ENCODE measurements at places on chromosomes 3 and 15.

DNA sequence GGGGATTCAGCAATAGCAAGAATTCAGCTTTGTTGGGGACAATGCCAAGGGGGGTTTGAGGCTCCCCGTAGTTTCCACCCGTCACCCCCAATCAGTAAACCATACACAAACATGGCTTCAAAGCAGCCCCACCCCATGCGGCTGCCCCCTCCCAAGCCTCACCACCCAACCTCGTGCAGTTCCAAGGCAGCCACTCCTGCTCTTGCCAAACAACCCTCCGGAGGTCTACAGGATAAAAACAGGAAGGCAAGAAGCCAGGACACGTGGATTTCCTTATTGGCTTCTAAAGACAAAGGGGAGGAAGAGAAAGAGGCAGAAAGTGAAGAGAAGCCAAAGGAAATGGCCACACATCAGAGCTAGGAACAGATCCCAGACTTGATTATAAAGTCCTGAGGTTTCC, 121.1 kb downstream of the SHQ1 start:
- no peak for DNase-seq

DNA sequence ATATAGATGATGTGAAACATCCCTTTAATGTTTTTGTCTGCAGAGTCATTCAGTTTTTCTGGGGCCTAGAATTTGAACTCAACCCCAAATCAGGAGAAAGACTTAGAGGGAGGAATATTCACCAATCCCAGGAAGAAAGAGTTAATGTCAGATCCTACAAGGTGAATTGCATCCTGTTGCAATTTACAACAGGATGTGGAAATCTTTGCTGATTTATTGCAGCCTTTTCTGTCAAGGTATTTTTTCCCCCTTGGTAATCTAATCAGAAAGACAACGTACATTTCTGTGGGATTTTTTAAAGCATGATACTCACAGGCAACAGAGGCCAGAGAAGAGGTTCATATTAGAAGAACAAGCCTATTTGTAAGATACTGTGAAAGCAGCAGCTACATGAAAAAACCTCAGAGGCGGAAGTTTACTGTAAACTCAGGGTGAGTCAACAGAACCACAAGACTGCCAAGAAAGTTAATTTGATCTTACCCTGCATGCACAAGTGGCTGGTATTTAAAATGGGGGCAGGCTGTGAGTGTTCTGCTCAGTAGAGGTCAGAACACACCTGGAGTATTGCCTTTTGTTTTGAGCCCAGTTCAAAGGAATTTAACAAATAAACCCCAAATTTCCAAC, 531.9 kb downstream of the AGBL1 start:
- DNase-seq: no peak

DNA sequence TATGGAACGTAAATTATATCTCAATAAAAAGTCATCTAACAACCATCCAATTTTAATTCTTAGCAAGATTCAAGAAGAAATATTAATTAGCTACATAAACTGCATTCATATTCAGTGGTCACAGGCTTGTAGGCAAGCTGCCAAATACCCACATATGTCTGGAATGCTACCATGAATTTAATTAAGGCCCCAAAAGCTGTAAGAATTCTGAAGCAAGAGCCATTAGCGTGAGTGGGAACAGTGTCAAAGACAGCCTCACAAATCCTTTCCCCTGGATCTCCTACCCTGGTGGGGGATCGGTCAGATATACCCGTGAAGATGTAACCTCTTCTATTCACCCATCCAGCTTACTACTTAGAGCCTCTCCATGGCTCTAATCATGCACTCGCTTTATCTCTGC, 40.0 kb downstream of the ATG7 start:
- no peak for DNase-seq

GRCh38 chr3:140375002-140375401, 302.9 kb upstream of the TRIM42 start:
- DNase-seq: no peak

- DNase-seq: no peak
These were observed 417.8 kb upstream of the TPM1 start for GRCh38 chr15:62624547-62625378.

DNA sequence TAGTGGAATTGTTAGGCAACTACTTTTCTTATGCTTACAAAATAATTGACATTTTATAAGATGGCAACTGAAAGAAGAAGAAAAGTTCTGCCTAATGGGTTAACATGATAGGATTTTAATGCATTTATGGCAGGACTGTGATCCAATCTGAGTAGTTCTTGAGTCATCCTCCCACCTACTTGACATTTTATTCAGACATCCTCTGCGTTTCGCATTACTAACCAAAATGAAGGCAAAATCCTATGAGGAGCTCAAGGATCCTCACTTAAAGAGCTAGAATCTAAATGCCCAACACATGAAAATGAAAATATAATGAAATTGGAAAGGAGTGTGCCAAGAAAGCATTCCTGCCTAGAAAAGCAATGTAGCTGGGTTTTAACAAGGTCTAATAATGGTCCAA, 581.1 kb upstream of the SEMA6D start:
- no peak for DNase-seq

GRCh38 chr15:57079446-57079845, 161.0 kb downstream of the TCF12 start:
- DNase-seq: no peak

- no peak for DNase-seq
These were observed 2.5 kb downstream of the OSBPL10 start for GRCh38 chr3:31978553-31978952.

DNA sequence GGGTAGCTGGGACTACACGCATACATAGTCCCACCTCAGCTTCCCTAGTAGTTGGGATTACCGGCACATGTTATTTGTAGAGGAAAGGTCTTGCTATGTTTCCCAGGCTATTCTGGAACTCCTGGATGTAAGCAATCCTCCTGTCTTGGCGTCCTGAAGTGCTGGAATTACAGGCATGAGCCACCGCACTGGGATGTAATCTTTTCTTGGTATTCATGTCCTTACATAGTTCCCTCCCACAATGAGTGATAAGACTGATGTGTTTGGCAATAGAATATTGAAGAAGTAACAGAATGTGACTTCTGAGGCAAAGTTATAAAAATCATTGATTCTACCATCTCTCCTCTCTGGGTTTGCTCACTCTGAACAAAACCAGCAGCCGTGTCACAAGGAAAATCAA, 22.7 kb upstream of the ALCAM start:
- no peak for DNase-seq

DNA sequence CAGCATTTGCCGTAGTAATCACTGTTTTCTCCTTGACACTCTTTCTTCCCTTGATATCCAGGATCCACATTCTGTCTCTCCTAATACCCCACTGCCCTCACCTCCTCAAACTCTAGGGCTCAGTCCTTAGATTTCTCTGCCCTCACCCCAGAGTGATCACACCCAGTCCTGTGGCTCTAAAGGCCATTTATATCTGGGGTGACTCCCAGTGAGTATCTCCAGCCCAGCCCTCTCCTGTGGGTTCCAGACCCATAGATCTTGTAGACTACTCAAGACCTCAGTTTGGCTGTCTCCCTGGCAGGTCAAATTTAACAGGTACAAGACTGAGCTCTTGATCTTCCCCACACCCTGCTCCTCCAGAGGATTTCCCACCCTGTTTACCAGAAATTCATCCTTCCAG, 1.3 kb downstream of the GRK7 start:
- DNase-seq: no peak

DNA sequence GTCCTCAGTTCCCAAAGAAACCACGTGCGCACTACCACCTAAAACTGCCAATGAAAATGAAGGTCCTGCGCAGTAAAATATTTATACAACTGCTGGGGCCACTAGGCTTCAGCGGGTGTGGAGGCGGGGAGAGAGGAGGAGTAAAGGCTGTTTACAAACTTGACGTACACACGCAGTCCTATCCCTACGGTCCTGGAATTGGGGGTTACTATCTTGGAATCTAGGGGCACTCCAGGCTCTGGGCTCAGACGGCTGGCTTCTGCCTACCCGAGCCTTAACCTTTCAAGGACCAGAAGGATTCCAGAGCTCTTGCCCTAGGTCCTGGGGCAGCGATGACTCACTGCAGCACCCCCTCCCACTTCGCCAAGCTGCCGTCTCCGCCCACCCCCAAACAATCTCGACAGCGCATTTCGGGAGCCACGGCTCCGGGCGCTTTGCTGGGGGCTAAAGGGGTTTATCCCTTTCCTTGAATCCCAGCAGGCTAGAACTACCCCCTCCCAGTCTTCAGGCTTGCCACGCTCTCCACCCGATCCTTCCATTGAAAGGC, 3.0 kb downstream of the ADAMTS9 start:
- DNase-seq: no peak

DNA sequence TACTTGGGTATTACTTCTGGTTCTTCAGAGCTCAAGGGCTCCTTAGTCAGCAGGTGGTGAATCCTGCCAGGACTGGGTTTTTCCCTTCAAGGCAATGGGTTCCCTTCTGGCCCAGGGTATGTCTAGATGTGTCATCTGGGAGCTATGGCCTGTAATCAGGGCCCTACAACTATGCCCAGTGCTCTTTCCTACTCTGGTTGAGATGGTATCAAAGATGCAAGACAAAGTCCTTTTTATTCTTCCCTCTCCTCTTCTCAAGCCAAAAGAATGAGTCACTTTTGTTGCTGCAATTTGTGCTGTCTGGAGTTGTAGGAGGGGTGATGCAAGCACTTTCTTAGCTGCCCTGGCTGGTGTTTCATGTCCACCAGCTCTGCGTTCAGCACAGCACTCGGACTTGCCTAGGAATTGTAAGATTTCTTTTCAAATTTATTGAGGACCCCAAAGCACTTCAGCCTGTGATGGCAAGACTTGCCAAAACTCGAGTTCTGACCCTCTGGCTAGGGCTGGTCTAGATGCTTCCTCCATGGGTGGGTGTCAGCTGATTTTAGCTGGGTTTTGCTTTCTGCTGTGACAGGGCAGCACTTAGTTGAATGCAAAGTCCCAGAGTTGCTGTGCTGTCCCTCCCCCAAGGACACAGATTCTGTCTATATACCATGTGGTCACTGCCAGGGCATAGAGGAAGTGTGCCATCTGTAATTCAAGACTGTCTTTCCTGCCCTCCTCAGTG, 129.2 kb upstream of the CBLB start:
- DNase-seq: no peak

- no peak for DNase-seq
These were observed 62.1 kb downstream of the HOMER2 start for GRCh38 chr15:82890338-82890994.
